NT2/D1 (cell line): ENCODE measurements at places on chromosomes 6 and 20.

GRCh38 chr6:7101290-7101689 is 6.5 kb upstream of the RREB1 start:
- no peak for DNase-seq

DNA sequence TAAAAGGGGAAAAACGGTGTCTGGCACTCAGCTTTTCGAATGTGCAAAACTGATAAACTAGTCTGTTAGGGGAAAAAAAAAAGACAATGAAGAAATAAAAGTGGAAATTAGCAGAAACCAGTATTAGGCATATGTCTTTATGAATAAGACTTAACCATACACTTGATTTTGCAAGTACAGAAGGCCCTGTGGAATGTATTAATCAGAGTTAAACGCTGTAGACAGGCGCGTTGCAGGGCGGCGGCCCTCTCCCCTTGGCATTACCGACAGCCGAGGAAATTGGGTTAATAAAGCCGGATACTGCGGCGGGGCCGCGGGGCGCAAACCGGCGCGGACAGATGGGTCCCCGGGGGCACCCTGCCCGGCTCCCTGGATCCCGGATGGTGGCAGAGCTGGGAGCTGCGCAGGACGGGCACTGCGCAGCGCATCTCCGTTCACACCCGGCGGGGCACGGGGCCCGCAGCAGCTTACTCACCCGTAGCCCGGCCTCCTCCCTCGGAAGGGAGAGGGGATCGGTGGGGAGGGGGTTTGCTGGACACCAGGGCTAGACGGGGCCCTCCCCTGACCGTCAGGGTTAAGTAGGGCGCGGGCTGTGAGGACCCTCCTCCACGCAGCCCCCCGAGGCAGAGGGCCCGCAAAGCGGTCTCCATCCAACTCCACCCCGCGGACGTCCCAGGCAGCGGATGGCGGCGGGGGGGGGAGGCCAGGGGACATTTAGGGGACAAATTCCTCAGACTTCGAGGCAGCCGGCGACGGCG is 2.0 kb downstream of the BHLHE23 start:
- no peak for DNase-seq

GRCh38 chr6:90123831-90124230 is 172.8 kb downstream of the BACH2 start:
- DNase-seq: no peak

- no peak for DNase-seq
Observed at GRCh38 chr6:151757506-151757955, 50.0 kb upstream of the ESR1 start.

GRCh38 chr6:7282097-7282906 is 30.7 kb downstream of the SSR1 start:
- no peak for DNase-seq

DNA sequence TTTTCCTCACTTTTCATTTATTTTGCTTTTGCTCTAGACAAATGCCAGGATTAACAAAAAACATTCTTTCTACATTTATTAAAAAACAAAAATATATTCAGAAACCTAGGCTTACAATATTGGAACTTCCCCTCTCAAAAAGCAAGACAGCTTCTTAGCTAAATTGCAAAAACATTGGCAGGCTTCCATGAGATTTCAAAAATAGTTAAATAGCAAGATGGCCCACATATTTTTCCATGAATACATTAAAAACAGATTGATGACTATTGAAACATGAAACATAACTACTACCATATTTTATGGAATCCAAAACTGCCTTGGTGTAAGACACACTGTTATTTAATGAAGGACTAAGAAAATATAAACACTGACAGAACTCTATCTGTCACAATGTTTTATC is 92.0 kb downstream of the LY86 start:
- DNase-seq: no peak

DNA sequence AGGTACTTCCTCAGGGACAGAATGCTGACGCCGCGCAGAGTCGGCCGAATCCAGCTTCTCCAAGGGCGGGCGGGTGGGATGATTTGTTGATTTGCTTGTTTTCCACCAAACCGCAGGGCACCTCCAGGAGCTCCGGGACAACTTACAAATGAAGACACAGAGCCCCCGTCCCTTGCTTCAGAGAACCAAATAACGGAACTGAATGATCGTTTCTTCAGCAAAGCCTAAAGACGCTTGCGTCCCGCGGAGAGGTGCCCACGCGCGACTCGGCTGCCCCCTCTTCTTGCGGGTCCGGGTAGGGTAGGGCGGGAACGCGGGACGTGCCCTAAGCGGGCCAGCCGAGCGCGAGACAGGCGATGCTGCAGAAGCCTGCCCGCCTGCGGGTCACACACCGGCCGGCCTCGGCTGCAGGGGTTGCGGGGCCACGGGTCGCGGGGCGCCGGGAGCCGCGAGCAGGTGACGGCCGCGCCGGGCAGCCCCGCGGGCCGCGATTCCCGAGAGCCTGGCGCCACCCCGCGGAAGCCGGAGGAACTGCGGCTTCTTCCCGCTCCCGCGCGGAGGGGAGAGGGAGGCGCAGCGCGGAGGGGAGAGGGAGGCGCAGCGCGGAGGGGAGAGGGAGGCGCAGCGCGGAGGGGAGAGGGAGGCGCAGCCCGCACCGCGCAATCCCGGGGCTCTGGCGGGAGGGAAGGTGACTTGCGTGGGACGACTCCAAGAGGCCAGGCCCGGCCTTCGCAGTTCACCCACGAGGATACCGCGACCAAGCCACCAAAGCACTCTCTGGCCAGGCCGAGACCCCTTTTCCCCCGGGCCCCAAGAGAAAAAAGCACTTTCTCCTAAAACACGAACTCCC is 7.7 kb upstream of the FOXF2 start:
- no peak for DNase-seq

DNA sequence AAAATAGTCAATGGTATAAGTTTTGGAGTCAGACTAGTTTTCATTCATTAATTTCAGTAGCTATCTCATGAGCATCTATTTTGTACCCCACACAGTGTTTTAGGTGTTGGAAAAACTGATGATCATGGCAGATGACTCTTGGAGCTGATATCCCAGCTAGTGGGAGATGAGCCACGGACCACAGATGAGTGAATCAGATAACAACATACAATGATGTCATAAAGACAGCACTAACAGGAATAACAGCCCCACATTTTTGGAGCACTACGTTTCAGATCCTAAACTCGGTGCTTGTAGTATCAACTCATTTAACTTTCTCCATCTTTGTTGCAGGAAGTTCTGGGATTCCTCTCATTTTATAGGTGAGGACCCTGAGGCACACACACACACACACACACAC is 67.8 kb upstream of the EDN3 start:
- no peak for DNase-seq

GRCh38 chr6:404685-405423 is 13.3 kb downstream of the IRF4 start:
- DNase-seq: no peak

- no peak for DNase-seq
Observed at GRCh38 chr20:20668639-20669038, 43.8 kb downstream of the RALGAPA2 start.
